ENCODE measurements at places on chromosomes 2 and 18.

DNA sequence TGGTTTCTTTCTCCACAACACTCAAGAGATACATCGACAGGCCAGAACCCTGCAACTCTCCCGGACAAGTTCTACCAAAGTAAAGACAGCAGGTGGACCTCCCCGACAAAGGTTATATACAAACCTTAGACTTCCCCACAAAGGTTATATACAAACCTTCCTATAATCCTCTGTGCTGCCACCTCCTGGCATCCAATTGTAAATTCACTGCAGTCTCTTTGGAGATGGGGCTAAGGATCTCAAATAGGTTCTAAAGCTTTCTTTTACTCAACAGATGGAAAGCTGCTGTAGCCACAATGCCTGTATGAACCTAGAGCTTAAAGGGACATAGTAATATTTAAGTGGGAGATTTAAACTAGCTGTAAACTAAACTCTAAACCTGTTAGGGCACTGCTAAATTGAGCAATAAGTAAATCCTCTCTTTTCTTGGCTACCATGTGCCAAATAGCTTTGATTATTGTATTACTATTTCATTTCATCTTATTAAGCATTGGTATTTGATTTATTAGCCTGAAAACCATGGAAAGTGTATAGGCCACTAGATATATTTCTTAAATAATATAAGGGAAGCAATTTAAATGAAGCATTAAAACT lies 9.8 kb upstream of the MREG start:
- peak; percentile 63 for DNase-seq

DNA sequence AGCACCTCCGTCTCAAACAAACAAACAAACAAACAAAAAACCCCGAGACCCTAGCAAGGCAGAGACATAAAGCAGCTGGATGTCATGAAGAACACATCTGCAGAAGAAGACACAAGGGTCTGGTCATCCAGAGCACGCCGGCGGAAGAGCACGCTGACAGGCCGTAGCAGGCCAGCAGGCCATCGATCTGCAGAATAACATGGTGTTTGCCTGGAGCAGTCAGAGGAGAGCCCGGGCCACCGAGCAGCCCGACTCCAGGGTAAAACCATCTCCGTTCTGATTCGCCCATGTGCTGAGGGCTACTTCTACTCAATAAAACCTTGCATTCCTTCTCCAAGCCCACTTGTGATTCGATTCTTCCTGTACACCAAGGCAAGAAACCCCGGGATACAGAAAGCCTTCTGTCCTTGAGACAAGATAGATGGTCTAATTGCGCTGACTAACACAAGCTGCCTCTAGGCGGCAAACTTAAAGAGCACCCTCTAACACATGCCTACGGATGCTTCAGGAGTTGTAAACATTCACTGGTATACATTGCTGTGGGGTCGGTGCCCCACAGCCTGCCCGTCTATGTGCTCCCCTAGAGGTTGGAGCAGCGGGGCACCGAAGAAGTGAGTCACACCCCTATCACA lies 549.8 kb upstream of the NRXN1 start:
- no peak for DNase-seq

GRCh38 chr2:171316755-171317337 lies 116.9 kb downstream of the METTL8 start:
- DNase-seq: no peak

GRCh38 chr18:58668897-58669296 lies 2.4 kb upstream of the MALT1 start:
- no peak for DNase-seq

- DNase-seq: no peak
Measured at GRCh38 chr2:127577208-127577475, 41.7 kb downstream of the MYO7B start.

- no peak for DNase-seq
Measured at GRCh38 chr2:31541853-31542252, 38.9 kb downstream of the SRD5A2 start.

DNA sequence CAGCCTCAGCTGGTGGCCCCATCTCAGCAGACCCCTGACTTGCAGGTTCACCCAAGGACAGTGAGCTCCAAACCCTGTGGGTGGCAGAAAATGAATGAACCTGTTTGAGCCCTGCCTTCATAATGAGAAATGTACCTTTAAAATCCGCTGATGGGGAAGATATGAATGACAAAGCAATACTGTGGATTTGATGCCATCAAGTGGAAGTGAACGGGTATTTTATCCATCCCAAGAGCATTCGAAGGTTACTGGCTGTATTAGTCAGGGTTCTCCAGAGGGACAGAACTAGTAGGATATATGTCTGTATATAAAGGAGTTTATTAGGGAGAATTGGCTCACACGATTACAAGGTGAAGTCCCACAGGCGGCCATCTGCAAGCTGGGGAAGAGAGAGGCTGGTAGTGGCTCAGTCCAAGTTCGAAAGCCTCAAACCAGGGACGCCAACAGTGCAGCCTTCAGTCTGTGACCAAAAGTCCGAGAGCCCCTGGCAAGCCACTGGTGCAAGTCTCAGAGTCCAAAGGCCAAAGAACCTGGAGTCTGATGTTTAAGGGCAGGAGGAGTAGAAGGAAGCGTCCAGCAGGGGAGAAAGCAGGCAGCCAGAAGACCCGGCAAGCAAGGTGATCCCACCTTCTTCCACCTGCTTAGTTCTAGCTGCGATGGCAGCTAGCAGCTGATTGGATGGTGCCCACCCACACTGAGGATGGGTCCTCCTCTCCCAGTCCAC lies 32.1 kb downstream of the TOGARAM2 start:
- DNase-seq: no peak

DNA sequence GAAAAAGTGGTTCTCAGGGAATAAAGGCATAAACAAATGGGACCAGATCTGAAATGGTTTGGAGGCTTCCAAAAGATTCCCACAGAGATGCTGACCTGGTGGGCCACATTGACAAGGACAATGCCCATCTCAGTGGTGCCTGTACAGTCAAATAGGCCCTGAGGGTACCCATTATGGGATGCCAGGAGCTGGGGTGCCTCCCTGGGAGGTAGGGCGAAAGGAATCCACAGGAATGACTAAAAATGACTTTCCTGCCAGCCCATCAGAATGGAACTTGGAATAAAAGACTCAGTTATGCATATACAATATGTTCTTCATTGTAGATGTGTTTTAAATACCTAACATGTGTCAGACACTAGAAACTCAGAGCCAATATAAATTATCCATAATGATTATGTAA lies 248.5 kb downstream of the RNF144A start:
- no peak for DNase-seq

DNA sequence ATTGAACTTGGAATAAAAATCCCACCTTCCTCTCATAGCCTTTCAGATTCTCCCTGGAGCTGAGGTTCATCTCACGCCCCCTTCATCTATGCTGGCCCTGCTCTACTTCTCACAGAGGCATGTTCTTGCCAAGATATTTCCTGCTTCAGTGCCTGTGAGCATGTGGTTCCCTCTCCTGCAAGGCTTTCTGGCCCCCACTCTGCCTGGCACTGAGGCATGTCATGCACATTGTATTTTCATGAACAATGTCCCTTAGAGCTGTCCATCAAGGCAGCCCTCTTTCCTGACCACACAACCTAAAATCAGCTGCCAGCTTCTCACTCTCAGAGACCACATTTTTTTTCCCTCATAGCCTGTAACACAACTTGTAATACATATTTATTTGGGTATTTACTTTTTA lies 18.0 kb upstream of the HK2 start:
- no peak for DNase-seq

DNA sequence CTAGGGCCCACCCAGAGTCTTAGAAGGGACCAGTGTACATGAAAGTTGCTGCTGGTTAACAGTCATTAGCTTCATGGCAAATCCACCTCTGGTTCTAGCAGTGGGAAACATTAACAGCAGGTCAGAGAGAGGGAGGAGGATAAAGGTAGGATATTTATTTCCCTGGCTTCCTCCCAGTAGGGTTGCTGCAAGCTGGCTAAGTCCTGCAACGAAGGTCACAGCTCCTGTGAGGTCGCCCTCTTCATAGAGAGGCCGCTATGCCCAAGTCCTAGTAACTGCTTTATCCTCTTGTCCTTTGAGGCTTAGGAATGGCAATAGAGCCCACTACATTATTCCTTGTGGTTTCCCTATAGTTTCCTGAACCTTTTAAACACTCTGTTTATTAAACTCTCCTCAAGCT lies 84.0 kb upstream of the ACSL3 start:
- no peak for DNase-seq

DNA sequence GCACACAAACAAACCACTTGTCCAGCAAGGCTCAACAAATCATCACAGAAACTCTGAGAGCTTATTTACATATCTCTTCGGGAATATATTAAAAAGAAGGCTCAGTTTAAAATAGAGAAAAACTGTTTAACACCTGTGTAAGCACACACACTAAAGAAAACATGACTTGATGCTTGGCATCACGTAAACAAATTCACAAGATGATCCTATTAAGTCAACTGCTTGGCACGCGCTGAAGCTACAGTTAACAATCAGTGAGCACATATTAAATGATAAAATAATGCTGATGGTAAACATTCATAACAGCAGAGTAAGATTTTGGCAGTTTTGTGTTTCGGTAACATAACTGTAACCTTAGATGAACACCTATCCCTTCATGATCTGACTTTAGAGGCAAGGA lies 4.3 kb upstream of the HES6 start:
- no peak for DNase-seq

DNA sequence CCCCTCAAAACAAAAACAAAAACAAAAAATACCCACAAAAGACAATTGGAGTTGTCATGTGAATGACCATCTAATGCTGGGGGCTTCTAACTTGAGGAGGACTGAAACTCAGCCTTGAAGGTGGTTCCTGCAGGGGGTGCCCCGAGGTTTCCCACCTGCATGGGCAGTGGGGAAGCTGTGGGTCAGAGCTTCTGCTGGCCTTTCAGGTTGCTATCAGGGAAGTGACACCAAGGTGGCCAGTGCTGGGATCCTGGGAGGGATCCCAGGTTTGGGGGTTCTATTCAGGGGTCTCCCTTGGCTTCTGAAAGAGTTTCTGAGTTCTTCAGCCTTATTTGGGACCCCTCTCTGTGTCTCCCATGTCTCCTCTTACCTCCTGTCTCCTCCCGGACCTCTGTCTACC lies 62.8 kb downstream of the LDLRAD4 start:
- no peak for DNase-seq

- no peak for DNase-seq
Measured at GRCh38 chr18:40365526-40365925, 1589.5 kb upstream of the PIK3C3 start.

GRCh38 chr2:226325526-226325925 lies 474.1 kb downstream of the IRS1 start:
- no peak for DNase-seq

GRCh38 chr18:35071819-35072247 lies 30.6 kb downstream of the MAPRE2 start:
- no peak for DNase-seq

GRCh38 chr2:142286618-142287017 lies 155.8 kb upstream of the LRP1B start:
- DNase-seq: no peak

DNA sequence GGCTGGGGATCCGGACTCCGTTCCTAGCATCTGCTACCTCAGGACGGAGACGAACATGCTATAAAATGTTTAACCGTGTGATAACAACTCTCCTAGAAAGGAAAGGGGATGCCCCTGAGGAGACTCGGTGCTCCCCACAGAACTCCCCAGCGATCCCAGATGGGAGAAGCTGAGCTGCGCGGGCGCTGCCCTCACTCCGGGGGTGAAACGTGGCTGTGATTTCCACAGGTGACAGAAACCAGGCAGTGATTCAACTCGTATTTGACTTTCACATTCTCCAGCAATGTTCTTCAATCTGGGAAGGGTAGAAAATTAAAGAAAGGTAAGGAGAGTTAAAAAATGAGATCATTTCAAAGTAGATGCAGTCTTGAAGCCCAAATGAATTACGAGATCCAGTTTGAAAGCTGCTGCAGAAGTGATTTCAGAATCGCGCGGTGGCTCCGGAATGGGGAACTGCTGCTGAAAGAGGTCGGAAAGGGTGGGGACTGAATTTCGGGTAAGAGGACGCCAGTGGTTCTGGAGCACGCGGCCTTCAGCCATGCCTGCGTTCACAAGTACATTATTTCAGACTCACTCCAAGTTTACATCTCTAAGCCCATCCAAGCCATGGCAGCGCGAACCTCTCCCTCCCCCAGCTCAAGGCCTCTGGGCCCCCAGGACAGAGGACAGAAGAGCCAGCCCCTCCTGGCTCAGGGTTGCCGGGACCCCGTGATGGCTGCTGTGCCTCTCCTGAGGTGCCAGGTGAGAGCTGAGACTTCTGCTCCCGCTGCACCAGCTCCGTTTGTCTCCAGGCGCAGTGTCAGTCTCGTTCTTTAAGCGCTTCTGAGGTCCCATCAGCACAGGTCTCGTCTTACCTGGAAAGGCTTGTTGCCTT lies 39.5 kb downstream of the ADNP2 start:
- no peak for DNase-seq

DNA sequence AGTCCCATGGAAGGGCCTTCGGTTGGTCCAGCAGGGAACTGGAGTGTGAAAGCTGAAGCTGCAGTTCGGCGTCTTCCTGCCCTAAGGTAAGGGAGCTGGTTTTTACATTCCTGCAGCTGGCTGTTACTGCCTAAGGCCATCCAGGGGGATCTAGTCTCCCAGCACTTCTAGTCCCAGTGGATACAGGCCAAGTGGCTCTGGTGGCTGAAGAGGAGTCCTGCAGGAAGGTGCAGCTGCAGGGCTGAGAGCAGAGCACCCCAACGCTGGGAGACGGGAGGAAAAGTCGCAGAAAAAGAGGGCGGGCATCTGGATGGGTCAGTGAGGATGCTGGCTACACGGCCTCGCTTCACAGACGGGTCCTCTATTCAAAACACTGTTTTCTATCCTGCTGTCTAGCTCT lies 225.0 kb upstream of the HS6ST1 start:
- no peak for DNase-seq

DNA sequence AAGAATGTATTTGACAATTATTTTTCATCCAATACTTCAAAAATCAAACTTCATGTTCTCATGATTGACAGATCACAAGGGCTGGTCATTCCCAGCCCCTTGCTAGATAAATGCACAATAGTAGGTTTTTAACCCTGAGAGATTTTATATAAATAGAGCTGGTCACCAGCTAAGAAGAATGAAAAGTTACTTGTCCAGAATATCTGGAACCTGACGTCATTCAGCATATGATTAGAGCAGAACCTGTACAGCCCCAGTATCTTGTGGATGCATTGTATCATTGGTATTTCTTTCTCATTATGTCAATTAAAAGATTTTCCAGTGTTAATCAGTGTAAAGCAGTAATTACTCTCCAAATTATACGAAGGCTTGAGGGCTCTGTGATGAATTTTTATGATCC lies 202.8 kb upstream of the RND3 start:
- DNase-seq: no peak

DNA sequence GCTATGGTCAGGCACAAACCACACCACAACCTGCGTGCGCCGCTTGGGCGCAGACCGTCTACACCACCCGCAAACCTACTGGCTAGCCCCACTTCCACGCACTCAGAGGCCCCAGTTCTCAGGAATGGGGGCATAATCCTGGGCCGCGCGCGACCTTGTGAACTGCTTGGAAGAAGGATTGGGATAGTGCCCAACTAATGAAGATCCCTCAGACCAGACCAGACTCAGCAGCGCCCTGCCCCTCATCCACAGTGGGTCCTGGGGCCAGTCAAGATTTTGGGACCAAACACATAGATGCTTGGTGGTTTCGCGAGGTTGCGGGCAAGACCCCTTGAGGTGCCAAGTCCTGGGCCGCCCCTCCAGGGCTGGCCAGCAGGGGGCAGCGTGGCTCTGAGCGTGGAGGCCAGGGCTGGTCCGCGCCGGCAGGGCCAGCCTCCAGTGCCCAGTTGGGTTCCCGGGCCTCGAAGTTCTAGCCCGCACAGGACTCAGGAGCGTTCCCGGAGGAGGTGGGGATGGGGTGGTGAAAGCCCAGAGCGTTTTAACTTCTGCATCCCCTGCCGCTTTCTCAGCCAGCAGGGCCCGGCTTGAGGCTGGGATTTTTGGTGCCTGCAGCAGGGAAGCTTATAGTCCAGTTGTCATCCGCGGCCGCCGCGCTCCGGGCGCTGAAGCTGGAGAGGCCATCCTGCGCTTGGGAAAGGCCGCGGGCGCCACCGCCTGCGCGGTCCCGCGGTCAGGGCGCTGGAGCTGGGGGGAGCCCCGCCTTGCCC lies 8.3 kb downstream of the OSR1 start:
- peak; percentile 73 for DNase-seq
